Vagina (tissue), 2 donors: ENCODE measurements at places on chromosomes 4 and X.
A peak's percentile ranks its signal among the peaks of the same experiment; 100 is the strongest.

DNA sequence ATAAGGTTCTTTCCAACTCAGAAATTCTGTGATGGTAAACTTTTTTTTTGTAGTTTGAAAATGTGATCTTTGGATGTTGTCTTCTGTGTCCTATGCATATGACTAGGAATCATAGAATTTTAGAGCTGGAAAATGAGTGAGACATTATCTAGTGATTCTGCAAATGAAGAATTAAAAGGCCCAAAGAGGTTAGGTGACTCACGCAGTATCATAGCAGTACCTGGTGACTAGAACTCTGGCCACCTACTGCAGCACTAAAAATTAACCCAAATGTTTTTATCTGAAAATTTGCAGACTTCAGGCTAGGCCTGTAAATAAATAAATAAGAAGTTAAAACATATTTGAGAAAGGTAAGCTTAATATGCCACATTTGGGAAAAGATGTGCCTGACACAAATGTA is 52.8 kb downstream of the NFKB1 start:
- DNase-seq, result no peak

DNA sequence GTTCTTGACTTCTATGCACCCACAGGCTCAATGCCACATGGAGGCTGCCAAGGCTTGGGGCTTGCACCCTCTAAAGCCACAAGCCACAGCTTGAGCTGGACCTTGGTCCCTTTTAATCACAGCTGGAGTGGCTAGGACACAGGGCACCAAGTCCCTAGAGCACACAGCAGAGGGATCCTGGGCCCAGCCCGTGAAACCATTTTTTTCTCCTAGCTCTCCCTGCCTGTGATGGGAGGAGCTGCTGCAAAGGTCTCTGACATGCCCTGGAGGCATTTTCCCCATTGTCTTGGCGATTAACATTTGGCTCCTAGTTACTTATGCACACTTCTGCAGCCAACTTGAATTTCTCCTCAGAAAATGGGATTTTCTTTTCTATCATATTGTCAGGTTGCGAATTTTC is 410.9 kb downstream of the GRID2 start:
- no peak for DNase-seq

DNA sequence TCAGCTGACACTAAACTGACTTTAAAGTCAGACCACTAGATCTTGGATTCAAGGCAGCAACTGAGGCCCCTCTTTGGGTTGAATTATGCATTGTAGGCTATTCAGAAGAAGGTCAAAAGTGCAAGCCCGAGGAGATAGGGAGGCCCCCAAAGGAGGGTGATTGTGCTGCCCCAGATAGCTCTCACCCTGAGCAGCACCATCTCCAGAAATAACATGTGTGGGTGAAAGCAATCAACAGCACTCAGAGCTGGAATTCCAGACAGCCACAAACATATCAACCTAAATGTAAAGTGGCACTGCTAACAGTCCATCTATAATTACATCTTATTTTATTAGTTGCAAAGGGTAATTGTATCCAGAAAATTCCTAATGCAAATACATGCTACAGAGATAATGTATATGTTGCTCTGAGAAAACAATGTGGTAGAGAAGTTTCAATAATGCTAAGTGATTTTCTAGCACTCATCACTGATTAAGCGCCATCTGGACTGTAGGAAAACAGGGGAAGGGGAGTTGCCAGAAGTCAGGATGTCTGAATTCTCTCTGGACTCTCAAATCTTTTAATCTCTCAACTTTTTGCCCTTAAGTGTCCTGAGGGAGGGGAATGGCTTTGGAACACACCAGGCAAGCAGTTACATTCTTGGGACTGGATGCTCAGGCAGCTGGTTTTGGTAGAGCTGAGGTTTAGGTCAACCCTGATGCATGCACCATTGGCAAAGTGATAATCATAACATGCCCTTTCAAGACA is 61.8 kb upstream of the SFRP2 start:
- no peak for DNase-seq

DNA sequence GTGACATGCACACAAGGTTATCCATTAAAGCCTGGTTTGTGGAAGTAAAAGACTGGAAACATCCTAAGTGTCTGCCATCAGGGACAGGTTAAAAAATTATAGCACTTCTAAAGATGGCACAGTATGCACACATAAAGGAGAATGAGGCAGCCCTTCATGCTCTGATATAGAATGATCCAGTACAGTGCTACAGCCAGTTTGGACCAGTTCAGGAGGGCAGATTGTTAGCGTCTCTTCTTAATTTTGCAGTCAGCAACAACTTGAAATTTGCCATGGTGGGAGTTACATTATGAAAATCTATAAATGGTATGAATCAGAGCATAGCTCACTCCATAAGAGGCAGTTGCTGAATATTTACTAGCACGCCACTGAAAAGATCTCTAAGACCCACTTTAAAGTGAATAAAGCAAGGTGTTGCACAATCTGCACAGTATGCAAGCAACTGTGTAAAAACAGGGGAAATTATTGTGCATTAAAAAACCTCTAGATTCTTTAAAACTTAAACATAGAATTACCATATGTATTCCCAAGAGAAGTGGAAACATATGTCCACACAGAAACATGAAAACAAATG is 20.3 kb upstream of the SOD3 start:
- DNase-seq, result no peak

GRCh38 chr4:94892051-94892450 is 134.3 kb downstream of the BMPR1B start:
- no peak for DNase-seq

DNA sequence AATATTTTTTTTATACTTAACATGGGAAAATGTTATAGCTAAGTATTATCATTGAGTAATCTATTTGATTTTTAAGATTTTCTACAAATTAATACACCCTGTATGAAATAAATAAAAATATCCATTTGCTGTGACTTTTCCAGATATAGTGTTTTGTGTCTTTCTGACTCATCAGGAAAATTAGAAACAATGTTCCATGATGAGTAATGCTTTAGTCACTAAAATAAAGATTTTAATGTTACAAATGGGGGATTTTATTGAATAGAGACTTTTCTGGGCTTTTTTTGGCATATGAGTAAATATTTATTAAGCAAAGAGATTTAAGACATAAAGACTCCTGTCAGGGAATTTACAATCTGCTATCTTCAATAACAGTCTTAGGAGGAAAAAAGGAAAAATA is 279.2 kb upstream of the NOCT start:
- no peak for DNase-seq

DNA sequence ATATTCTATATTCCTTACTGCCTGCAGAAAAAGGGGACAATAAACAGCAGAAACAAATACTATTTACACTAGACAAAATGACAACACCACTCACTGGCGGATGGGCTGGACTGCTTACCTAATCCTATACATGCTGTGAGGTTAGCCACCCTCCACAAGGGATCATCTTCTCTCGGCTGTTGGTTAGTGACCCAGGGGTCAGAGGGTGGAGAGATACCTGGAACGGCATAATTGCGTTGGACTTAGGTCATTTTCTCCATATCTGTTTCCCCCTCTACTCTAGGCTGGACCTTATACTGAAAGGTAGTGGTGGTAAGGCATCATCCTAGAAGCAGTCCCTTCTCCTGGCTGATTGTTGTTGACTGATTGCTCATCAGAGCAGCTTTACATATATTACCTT is 286.8 kb upstream of the UGT8 start:
- DNase-seq, result no peak

DNA sequence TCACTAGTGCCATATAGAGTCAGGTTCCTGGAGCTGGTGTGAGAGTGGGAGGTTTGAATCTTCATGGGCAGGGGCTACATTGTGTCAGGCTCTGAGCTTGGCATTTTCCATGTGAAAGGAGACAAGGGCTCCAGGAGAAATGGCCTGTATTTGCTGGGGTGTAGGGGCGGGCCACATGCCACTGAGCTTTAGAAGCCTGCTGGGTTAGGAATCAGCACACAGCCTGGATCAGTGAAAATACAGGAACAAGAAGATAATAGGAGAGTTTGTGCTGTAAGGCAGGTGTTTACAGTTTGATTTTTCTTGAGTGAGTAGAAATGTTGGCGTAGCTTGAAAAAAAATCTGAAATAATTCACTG is 35.4 kb downstream of the TBC1D14 start:
- DNase-seq, result no peak

DNA sequence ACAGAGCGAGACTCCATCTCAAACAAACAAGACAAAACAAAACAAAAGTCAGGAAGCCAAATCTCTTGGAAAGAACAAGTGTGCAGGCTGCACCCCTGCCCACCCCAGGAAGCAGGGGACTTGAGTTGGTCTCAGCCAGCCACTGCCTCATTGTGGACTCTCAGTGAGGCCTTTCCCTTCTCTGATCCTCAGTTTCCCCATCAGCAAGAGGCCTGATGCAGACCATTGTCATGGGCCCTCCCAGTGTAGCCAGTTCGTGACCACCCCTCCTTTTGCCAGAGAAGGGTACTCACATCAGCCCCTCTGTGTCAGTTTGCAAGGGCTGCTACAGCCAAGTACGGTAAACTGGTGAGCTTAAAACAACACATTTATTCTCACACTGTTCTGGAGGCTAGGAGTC is 48.9 kb upstream of the MAMLD1 start:
- DNase-seq, result peak; percentile 77

- no peak for DNase-seq
Observed at GRCh38 chr4:73836373-73837279, at the start of gene CXCL6. CXCL6 (plus strand) TSS chr4:73836678; CDS start chr4:73836751, 73 bp downstream.

GRCh38 chr4:81963763-81964020 is 410.1 kb downstream of the HNRNPD start:
- DNase-seq, result no peak

DNA sequence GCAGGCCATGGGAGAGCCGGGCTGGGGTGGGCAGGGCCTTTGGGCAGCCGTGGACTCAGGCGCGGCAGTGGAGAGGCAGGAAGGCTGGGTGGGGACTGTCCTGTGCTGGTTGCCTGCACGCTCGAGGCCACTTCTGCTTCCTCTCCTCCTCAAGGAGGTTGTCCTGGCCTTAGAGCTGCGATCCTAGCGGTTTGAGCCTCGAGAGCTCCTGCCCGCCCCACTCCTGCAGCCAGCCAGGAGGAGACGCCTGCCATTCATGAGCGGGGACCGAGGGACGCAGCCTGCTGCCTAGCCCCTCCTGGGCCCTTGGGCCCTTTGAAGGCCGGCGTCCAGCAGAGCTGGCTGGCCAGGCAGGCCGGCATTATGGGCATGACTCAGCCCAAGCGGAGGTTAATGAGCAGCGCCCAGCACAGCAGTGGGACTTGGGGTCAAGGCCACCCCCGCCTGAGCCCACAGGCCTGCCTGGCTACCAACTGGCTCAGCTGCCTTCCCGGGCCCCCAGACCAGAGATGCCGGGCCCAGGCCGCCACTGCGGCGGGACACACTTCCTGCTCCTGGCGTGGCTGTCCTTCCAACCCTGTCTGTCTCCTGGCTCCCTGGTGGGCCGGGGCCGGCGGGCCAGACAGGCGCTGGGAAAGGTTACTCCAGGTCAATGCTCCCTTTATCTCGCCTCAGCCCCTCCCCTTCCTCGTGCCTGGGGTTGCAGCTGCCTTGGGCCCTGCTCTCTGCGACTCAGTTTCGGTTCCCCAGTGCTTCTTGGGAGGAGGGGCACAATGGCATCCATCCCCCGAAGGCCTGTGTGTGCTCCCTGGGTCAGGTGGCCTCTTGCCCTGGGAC is 1.8 kb downstream of the ABCD1 start:
- DNase-seq, result no peak

DNA sequence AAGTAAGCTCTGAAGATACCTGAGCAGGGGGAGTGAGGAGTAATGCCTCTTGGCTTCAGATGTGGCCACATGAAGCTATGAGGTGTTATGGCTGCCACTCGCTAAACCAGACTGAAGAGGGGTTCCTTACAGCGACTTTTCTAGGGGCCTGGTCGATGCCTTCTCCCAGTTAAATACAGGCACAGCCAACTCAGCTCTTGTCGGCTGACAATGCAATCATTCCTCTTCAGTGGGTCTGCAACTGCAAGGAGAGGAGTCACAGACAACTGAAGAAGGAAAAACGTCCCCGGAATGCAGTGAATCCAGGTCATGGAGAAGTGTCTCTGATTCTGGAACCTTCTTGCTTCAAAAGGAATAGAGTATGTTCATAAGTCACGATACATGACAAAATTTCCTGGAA is 106.4 kb downstream of the RNF150 start:
- no peak for DNase-seq

GRCh38 chrX:38192007-38192810 is 28.5 kb downstream of the SRPX start:
- DNase-seq, result no peak

- no peak for DNase-seq
Observed at GRCh38 chrX:104564921-104565703, 887 bp upstream of the IL1RAPL2 start.

DNA sequence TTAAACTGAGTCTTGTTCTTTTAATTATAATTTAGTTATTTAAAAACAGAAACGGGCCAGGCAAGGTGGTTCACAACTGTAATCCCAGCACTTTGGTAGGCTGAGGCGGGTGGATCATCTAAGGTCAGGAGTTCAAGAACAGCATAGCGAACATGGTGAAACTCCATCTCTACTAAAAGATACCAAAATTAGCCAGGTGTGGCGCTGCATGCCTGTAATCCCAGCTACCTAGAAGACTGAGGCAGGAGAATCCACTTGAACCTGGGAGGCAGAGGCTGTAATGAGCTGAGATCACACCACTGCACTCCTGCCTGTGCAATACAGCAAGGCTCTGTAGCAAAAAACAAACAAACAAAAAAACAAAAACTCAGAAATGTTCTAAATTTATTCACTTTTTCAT is 852.9 kb downstream of the TECRL start:
- no peak for DNase-seq

DNA sequence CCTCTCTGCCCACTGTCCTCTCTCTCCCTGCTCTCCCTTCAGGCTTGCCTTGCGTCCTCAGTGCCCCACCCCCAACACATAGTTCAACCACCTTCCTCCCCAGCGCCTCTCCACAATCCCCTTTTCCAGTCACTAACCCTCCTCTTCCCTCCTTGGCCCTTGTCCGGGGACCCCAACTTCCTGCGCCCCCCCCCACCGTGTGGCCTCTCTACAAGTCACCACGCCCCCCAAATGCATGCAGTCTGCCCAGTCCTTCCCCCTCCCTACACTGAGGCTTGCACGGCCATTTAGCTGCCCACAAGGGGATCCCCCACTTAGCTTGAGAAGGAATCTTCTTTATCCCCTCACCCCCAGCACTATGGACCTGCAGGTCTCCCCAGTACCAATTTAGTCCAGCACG is 569 bp downstream of the CXCR3 start:
- DNase-seq, result no peak

- DNase-seq, result no peak
Observed at GRCh38 chr4:21815651-21816377, 132.8 kb downstream of the KCNIP4 start.

- no peak for DNase-seq
Observed at GRCh38 chr4:7518871-7519637, 84.3 kb upstream of the PSAPL1 start.

GRCh38 chr4:87232216-87232615 is 11.8 kb upstream of the KLHL8 start:
- no peak for DNase-seq

DNA sequence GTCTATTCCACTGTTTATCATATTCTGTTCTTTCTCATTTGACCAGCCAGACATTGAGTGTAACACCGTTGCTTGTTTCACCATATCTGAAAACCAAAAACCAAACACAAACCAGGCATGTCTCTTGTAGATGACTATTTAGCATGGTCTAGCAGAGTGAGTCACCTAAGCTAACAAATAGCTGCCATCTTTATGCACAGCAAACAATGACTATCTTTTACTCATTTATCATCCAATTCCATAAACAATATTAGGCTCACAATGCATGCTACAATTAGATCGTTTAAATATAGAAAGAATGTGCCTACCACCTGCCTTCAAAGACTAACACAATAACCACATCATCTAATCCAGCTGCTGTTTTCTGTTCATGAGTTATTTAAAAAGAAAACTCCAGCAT is 495.4 kb downstream of the PCDH19 start:
- DNase-seq, result no peak

- DNase-seq, result no peak
Observed at GRCh38 chr4:138805736-138806135, 209.8 kb upstream of the NOCT start.

GRCh38 chr4:19128176-19128575 is 1106.6 kb upstream of the LCORL start:
- DNase-seq, result no peak
